Fibroblast of lung (primary cell): ENCODE measurements at places on chromosomes 4 and X.
A peak's percentile ranks its signal among the peaks of the same experiment; 100 is the strongest.

DNA sequence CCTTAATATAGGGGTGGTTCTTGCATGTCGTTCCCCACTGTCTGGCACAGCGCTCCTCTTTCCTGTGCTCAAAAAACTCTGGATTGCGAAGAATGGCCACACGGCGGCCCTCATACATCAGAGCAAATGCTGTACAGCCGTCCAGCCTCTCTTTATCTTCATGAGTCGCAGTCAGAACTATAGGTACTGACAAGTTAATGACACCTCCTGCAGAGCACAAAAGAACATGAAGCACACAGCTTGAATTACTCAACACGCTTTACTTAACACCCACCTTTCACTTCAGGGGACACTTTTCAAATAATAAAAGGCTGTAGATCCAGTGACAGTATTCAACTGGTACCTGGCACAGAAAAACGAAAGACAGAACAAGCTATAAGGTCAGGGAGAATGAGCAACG is 65.3 kb downstream of the PAPSS1 start:
- no peak for DNase-seq

GRCh38 chr4:38644201-38644600 is 19.8 kb upstream of the KLF3 start:
- no peak for DNase-seq

- DNase-seq, result no peak
Observed at GRCh38 chr4:144903953-144904711, 193.9 kb downstream of the ANAPC10 start.

- DNase-seq, result peak; percentile 69
Observed at GRCh38 chr4:137664046-137664387, 131.7 kb upstream of the PCDH18 start.

DNA sequence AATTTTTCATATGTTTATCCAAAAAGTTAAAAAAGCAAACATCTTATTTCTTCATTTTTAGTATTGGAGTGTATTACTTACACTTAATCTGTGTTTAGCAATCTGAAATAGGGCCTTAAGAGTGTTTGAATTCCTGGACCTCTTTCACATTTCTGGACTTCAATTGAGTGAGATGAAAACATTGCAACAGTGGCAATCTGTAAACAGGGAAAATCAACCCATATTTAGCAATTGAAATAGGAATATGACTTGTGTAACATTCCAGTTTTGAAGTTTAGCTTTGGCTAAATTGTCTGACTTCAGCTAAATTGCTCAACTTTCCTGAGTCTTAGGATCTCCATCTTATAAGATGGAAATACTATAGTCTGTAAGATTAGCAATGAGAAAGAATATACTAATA is 34.6 kb upstream of the FHL1 start:
- DNase-seq, result no peak

DNA sequence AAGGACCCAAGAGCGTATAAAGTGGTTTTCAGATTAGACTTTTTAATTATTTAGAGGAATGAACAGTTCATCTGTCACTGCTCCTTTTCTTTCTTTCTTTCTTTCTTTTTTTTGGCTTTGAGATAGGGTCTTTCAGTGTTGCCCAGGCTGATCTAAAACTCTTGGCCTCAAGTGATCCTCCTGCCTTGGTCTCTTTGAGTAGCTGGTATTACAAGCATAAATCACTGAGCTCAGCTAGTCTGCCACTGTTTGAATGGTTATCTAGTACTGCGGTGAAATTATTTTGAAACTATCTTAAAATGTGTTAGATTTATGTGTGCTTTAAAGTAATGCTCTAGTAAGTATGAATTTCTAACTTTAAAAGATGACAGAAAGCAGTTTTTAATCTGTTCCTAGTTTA is 6.5 kb upstream of the FRYL start:
- no peak for DNase-seq

DNA sequence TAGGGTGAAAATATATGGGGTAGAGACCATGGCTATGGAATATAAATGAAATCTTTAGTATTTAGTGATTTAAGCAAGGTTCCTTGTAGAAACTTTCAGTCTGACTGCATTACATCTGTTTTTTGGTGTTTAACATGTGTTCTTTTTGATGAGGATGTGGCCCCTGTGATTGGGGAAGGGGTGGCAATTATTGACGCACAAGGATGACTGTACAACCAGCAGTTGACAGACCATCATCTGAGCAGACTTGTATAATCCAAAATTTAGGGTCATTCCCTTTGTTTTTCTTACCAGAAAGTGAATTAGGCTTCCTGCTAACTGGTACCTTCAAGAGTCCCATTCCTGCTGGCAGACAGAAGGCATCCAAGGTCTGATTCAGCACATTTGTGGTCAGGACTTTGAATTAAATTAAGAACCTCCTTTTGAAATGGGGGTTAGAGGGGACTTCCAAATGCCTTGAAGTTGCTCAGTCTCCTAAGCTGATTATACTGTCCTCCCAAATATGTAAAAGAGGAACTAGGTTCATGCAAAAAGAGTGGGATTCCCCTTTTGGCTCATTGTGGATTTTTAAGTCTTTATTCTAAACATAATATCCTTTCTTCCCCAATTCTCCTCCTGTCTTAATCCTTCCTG is 112.4 kb upstream of the CXCL13 start:
- DNase-seq, result no peak

GRCh38 chrX:6129195-6129594 is 99.5 kb downstream of the NLGN4X start:
- no peak for DNase-seq

GRCh38 chrX:15881381-15881897 is 26.8 kb upstream of the AP1S2 start:
- DNase-seq, result no peak

DNA sequence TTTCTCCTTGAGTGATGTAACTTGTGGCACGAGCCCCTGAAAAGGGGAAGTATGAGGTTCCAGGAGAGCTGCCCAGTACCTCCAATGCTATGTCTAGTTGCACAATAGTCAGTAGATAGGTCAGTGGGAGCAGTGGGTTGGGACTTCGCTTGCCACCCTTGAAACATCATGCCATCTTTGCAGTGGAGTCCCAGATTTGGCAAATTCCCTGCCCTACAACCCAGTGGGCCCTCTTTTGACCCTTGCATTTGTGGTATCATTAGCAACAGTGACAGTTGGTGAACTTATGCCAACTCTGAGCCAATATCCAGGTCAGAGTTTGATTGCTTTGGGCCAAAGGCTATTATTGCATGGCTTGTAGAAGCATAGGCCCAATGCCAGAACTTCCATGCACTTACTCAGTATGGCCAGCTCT is 12.3 kb downstream of the FHL1 start:
- DNase-seq, result no peak

- no peak for DNase-seq
Observed at GRCh38 chr4:25163196-25163595, 2.9 kb upstream of the SEPSECS start.

- no peak for DNase-seq
Observed at GRCh38 chr4:29722253-29722652, 997.9 kb upstream of the PCDH7 start.

- no peak for DNase-seq
Observed at GRCh38 chrX:132900633-132901293, 57.7 kb downstream of the HS6ST2 start.

- DNase-seq, result peak; percentile 31
Observed at GRCh38 chr4:136650541-136651277, 881.6 kb downstream of the PCDH18 start.

DNA sequence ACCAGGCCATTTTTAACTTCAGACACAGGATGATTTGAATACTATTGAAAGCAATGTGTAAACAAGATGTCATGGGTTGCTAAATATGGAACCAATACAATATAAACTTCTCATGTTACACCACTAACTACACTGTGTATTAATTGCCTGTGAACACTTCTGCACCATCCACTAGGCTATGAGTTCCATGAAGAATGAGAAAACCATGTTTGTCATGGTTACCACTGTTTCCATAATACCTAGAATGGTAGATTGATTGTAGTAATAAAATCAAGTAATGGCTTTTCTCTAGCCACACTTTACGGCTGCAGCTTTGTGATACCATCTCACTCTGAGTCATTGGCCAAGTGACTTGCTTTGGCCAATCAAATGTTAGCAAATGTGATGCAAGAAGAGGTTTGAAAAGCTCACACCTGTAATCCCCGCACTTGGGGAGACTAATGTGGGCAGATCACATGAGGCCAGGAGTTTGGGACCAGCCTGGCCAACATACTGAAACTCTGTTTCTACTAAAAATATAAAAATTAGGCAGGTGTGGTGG is 19.9 kb upstream of the CYBB start:
- no peak for DNase-seq

GRCh38 chrX:69196666-69197065 is 31.4 kb upstream of the PJA1 start:
- DNase-seq, result no peak

DNA sequence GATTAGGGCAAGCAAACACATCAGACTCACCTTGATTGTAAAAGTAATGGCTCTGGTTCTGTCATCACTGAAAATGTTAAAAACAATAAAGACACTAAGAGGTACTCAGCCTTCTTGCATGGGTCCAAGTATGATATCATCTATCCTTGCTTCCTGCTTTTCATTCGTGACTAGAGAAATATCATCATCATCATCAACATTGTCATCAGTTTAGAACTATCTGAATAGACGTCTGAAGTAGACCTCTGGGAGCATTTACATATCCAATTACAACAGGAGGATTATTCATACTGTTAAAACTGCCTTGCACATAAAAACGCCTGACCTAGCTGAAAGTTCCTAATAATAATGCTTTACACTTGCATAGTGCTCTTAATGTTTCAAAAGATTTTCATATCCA is 9.8 kb upstream of the FRAS1 start:
- no peak for DNase-seq

- DNase-seq, result peak; percentile 38
Observed at GRCh38 chrX:136251041-136251991, at the start of gene MAP7D3. Gene MAP7D3, minus strand, starts transcription at chrX:136251400. Its CDS starts 42 bp downstream, at chrX:136251358.

DNA sequence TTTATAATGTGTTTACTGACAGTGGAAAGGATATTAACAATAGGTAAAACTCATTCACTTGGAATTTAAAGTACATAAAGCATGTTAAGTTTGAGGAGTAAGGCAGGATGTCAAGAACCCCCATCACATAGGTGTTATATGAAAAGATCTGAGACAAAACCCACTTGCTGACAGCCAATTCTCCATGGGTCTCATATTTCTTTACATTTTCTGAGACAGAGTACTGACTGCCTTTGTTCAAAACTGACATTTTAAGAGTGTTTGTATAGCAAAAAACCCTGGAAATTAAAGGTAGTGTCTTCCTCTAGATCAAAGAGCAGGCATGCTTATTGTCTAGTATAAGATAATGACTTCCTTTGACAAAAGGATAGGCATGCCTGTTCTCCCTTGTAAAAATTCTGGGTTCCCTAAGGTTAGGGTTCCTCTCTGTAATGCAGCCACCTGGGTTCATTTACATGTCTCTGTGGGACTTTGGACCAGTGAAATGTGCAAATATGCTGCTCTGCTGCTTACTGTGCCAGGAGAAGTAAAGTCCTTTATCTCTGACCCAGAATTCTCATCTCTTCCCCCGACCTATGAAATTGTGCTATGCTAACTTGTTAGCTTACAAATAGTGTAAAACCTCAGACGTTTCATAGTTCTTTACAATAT is 123.6 kb downstream of the PCDH18 start:
- DNase-seq, result no peak

DNA sequence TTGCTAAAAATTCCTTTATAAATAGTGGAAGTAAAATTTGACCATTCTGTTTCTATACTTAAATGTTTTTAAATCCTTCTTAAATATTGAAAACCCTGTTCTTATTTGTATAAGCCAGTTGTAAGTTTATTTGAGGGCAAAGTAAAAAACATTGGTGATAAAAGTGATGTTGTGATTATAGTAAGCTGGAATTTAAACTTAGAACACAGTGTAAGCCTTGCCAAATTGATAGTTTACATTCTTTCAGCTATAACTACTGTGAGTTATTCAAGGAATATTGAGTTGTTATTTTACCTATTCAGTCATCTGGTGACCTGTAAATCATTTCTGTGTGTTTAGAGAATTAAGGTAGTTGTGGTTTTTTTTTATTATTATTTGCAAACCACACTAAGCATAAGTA is 9.6 kb downstream of the YY2 start:
- peak; percentile 26 for DNase-seq

GRCh38 chrX:40154250-40154852 is 56.6 kb upstream of the BCOR start:
- no peak for DNase-seq

DNA sequence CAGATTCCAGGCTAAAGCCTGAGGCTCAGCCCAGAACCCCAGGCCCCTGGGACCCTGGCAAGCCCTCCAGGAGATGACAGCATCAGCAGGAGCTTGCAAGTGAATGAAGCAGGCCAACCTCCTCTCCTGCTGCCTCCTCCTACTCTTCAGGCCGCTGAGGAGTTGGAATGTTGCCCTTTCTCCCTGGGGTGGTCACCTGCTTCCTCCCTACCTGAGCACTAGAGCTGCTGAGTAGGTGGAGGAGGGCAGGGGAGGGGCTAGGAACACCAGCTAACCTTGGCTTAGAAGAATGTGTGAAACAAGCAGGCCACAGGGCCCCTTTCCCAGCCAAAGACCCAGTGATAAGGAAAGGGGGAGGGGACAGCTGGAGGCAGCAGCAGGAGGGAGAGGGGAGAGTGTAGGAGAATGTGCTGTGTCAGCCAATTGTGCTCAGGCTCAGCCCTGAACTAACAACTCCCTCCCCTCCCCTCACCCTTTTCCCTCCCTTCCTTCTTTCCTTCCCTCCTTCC is 58.0 kb downstream of the PJA1 start:
- no peak for DNase-seq

- no peak for DNase-seq
Observed at GRCh38 chr4:116755051-116755450, 330.3 kb downstream of the TRAM1L1 start.

DNA sequence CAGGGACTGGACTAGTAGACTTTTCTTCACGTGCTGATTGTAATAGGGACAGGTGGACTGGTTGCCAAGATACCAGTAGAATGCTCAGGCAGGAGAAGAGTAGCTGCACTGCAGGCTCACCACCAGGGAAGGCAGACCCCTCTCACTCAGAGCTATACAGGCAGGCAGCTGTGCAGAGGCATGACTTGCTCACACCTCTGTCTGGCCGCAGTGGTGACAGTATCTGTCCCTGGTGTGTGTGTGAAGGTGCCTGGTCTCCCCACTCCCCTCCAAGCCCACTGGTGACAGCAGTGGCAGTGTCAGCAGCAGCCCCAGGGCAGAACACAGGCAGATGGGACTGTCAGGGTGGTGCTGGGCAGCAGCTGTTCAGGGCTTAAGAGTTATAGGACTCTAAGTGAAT is 140.7 kb downstream of the RPS6KA6 start:
- DNase-seq, result no peak

GRCh38 chr4:177671387-177671786 is 229.2 kb upstream of the AGA start:
- DNase-seq, result no peak

DNA sequence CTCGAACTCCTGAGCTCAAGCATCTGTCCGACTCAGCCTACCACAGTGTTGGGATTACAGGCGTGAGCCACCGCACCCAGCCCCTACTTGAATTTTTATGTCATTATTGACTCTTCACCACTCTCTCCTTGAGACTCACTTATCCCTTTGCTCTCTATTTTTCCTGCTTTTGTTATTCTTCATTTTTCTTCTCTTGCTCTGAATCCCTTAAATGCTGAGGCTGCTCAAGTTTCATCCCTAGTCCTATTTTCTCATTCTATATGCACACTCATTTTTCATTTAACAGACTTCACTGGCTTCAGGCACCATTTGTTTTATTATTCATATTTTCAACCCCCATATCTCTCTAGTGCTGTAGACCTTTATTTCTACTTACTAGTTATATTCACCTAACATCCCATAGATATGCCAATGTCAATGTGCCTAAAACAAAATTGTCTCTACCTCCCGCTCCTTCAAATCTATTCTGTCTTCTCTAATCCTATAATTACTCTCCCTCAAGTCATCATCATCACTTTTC is 85.7 kb downstream of the APOOL start:
- DNase-seq, result no peak

- peak; percentile 2 for DNase-seq
Observed at GRCh38 chrX:45164021-45164621, 36.6 kb downstream of the DIPK2B start.
